ENCODE measurements at places on chromosomes 12 and 14. TPM values are rescaled to one million over a fixed set of nuclear protein-coding genes. Genes with fewer than 3 reads are reported as not detected.

Gene TFCP2
- 14.2 TPM for polyA plus RNA-seq

Gene GPRC5D
- not detected for polyA plus RNA-seq

- H3K36me3 ChIP-seq = no peaks in the 10 kb centered on the region
- H3K4me3 ChIP-seq = no peak overlapping the region
- H3K27ac ChIP-seq = no peak overlapping the region
- H3K4me1 ChIP-seq = peaks cover 5% of the 10 kb centered on the region
These were observed 79.9 kb downstream of the LLPH start for GRCh38 chr12:66050610-66051009.

DNA sequence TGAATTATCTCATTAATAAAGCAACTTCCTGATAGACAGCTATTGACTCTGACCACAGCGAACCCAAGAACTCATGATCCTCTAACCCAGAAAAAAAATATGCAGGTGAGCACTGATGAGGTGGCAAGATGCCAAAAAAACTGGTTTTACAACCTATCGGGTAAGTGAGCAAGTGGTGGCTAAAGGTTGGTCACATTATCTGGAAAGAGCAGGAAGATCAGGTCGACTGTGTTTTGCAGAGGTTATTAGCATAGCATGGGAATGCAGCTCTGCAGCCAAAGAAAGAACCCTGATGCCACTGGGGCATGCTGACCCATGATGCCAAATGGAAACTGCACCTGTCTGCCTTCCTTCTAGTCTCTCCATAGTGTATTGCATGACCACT, 23.5 kb downstream of the BHLHE41 start:
- H3K4me3 ChIP-seq = no peak overlapping the region
- H3K4me1 ChIP-seq = no peaks in the 10 kb centered on the region
- no peak overlapping the region for H3K27ac ChIP-seq
- no peaks in the 10 kb centered on the region for H3K27me3 ChIP-seq
- DNase-seq = no peak

DNA sequence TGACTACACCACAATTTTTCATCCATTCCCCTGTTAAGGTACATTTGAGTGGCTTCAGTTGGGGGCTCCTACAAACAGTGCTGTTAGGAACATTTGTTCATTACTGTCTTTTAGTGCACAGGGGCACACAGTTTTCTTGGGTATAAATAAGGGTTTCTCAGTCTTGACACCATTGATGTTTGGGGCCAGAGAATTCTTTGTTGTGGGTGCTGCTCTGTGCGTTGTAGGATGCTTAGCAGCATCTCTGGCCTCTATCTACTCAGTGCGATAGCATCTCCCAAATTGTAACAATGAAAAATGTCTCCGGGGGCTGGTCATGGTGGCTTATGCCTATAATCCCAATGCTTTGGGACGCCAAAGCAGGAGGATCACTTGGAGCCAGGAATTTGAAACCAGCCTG, 153.0 kb upstream of the MYL2 start:
- H3K4me1 ChIP-seq = no peaks in the 10 kb centered on the region
- DNase-seq = no peak
- H3K27me3 ChIP-seq = no peaks in the 10 kb centered on the region
- no peak overlapping the region for H3K27ac ChIP-seq
- H3K4me3 ChIP-seq = no peak overlapping the region
- H3K36me3 ChIP-seq = no peaks in the 10 kb centered on the region

DNA sequence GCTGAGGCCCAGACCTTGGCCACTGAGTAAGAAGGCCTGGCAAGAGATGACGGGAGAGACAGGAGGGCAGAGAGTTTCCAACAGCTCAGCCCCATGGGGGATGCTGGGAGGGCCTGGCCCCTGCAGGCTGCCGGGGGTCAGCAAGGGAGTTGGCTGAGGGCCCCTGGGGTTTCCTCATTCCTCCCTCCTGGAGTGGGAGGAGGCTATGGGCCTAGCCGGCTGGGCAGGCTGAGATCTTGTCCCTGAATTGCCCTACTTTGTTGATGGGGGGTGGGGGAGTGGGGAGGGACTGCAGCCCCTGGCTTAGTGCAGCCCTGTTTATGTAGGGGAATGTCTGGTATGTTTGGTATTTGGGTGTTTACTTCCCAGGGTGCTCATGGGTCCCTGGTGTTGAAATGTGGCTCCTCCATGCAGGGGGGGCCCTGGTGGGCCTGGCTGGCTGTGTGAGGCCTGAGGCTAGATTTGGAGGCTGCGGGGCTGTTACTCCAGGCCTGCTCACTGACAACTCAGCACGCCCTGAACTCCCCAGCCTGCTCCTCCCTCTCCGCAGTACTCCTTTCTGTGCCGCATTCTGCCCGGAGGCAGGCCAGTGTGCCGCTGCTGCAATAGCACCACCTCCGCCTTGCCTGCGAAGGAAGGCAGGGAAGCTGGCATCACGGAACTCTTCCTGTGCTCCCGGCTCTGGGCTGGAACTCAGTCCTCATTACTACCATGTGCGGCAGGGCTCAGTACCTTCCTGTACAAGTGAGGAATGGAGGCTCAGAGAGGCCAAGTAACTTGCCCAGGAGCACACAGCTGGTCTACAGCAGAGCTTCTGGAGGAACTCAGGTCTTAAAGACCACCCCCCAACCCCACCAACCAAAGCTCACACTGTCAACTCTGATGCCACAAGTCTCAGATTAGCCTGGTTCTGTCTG, 25.3 kb downstream of the JDP2 start:
- DNase-seq = no peak
- H3K27me3 ChIP-seq = no peaks in the 10 kb centered on the region
- H3K27ac ChIP-seq = no peak overlapping the region
- peaks cover 97% of the 10 kb centered on the region for H3K36me3 ChIP-seq
